ENCODE measurements at places on chromosomes 1 and 21.

- DNase-seq = no peak
These were observed 24.1 kb downstream of the UBR4 start for GRCh38 chr1:19186001-19186400.

GRCh38 chr1:56334047-56334446 is 245.3 kb downstream of the PLPP3 start:
- DNase-seq = no peak

- no peak for DNase-seq
These were observed 18.1 kb upstream of the AVPR1B start for GRCh38 chr1:206135248-206135647.

GRCh38 chr1:66916320-66916719 is 8.3 kb downstream of the DNAI4 start:
- DNase-seq = no peak

GRCh38 chr1:62621907-62622306 is 24.6 kb downstream of the ANGPTL3 start:
- DNase-seq = no peak

DNA sequence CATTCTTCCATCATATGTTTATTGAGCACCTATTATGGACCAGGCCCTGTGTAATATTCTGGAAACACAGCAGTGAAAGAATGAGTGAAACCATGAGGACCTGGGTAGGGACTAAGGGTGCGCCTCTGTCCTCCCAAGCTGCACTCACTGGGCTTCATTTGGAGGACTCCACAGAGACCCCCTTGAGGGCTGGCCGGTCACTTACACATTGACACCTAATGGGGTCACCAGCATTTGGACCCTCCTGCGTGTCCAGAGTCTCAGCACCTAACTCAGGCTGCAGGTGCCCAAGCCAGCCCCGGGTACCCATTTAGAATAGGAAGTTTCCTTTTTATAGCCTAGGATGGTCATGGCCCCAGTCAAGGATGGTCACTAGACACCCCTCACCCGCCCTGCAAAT is 2.8 kb upstream of the FNDC5 start:
- no peak for DNase-seq

- DNase-seq = no peak
These were observed 187.9 kb downstream of the PTPRU start for GRCh38 chr1:29424266-29424665.

DNA sequence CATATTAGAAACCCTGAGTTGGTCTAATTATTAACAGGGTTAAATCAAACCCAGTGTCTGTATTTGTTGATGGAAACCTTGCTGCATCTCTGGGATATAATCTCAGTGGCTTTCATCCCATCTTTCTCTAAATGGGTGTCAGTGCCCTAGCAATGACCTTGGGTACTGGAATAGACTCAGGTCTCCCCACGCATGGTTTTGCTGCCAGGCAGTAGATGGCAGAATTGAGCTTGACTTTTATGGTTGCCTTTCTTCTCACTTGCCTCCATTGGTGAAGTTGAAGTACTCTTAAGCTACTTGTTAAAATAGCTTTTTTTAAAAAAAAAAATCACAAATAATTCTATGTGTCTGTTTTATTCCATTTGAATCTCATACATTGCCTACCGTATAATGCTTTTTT is 81.8 kb upstream of the HMCN1 start:
- DNase-seq = no peak

- no peak for DNase-seq
These were observed 384.3 kb downstream of the LRRIQ3 start for GRCh38 chr1:73813716-73814115.

GRCh38 chr1:112904071-112904830 is 51.7 kb downstream of the SLC16A1 start:
- peak; percentile 8 for DNase-seq

GRCh38 chr1:46526691-46527291 is 24.7 kb downstream of the KNCN start:
- no peak for DNase-seq

GRCh38 chr1:119662034-119662437 is 14.0 kb upstream of the ZNF697 start:
- DNase-seq = no peak

GRCh38 chr1:37001703-37002102 is 32.6 kb downstream of the GRIK3 start:
- no peak for DNase-seq

DNA sequence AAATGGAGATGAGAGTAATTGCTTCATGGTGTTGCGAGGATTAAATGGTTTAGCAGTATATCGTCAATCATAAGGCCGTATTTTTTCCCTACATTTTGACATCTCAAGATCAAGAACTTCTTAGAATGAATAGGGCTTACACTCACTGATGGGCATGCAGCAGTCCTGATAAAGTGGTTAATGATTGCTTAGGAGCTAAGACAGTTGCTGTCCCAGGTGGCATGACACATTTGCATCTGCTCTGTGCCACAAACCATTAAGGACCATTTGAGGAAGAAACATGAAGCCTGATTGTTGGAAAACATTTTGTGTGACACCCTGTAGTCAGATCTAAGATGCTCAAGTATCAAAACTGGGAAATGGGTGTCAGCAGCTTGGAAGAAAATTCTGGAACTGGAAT is 81.0 kb upstream of the SGIP1 start:
- no peak for DNase-seq

DNA sequence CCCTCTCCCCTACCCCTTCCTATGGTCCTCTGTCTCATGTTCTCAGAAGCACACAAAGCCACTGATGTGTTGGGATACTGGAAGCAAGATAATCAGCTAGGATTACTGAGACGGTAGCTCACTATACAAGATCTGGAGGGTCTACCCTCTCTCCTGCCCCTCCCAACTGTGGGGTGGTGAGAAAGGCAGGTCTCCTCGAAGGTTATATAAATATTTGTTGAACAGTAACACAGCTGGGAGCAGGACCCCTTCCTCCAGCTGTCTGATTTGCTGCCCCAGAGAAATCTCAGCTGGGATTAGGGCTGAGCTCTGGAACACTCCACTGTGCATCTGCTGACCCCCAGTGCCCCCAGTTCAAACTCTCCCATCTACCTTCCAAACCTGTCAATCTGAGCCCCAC is 94.2 kb upstream of the IPO9 start:
- no peak for DNase-seq

GRCh38 chr1:193634470-193634869 is 448.1 kb upstream of the B3GALT2 start:
- no peak for DNase-seq

DNA sequence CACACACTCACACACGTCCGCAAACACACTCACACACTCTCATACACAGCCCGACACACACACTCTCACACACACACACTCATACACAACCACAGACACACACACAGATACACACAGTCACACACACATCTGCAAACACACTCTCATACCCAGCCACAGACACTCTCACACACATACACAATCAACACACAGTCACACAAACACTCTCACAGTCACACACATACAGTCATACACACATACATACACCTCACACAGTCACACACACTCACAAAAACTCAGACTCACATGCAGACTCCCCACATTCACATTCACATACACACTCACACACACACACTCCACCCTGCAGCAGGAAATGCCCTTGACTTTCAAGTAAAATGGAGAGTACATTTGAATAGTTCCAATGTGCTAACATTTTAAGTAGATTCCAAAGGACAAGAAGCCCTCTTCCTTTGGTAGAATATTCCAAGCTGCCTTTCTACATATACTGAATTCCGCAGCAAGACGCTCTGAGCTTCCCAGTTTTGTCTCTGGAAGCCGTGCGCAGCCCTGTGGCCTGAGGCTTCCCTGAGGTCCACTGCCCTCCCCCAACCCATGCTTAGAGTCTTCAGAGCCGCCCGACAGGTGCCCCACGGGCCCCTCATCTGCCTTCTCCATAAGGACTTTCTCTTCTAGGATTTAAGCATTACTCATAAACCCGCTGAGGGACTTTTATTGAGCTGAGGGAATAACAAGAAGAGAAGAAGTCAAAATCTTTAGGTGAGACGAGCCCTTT is 9.7 kb downstream of the BATF3 start:
- DNase-seq = no peak

GRCh38 chr1:155479205-155479604 is 83.4 kb downstream of the ASH1L start:
- DNase-seq = no peak

GRCh38 chr1:85025940-85026339 is 22.4 kb downstream of the MCOLN3 start:
- DNase-seq = no peak

- DNase-seq = no peak
These were observed 15.8 kb upstream of the TRIM63 start for GRCh38 chr1:26083208-26083607.

- DNase-seq = no peak
These were observed 15.0 kb upstream of the FAM131C start for GRCh38 chr1:16088351-16088911.

DNA sequence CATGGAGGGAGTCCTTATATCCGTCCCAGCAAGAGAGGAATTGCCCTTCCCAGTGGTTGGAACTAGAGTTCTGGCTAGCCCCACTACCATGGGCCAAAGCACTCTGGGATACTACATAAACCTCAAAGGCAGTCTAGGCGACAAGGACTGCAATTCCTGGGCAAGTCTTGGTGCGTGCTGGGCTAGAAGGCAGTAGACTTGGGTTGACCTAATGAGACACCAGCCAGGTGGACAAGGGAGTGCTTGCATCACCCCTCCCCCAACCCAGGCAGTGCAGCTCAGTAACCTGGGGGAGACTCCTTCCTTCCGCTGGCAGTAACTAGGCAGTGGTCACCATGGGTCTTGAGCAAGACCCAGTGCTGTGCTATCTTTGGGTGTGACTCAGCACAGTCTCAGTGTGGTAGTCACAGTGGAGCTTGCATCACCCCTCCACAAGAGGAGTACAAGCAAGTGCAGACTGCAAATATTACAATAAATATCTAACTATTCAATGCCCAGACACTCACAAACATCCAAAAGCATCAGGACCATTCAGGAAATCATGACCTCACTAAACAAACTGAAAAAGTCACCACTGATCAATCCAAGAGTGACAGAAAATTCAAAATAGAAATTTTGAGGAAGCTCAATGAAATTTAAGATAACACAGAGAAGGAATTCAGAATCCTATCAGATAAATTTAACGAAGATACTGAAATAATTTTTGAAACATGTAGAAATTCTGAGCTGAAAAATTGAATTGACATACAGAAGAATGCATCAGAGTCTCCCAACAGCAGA is 84.7 kb upstream of the LYPLAL1 start:
- DNase-seq = no peak

DNA sequence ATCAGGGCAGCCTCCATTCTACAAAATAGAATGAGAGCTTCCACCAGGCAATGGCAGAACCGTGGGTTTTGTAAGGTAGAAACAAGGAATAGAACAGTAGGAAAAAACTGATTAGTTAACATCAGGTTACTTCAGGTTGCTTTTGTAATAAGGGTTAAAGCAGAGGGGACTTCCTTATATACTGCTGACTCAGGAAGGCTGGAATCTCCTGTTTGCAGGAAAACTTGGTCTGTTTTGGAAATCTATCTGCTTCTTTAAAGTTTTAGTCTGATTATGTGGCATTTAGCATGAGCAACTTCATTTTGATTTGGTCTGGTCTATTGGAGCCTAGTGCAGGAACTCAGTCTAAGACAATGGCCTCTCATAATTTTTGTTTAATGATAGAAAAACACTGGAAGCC is 32.7 kb upstream of the RAB4A start:
- no peak for DNase-seq

GRCh38 chr1:173267453-173267945 is 60.4 kb upstream of the TNFSF4 start:
- DNase-seq = no peak

DNA sequence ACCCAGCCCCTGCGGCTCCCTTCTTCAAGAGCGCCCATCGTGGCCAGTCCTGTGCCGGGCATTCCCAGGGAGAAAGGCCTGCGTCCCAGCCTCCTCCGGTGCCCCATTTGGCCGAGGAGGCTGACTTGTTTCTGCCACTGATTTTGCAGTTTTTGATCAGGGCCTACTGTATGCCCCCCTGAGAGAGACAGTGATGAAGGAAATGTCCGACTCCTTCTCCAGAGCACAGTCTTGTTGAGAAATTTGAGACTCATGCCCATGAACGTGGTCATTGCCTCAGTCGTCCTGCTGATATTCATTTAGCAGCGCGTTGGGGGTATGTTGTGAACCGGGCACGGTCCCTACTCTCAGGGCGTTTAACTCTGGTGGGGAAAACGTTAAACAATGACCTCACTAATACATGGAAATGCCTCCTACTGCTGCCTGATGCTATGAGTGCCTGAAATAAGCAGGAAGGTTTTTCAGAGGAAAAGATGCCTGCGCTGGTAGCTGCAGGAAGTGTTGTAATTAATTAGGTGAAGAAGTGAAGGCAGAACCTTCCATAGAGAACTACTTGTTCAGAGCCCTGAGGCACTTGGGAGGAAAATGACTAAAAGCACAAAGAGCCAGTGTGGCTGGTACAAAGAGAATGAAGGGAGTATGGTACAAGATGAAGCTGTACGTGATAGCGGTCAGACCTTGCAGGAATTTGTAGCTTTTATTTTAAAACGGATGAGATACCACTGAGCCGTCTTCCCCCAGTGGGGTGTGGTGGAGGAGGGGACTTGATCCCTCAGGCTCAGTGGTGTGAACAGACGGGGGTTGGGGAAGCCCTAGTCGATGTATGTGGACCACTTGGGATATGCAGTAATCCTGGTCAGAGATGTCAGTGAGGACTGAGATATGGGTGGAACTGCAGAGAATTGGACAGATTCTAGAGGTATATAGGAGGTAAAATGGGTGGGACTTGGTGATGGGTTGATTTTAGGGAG is 730 bp downstream of the ZCCHC17 start:
- DNase-seq = no peak

Measured in stimulated activated CD4-positive, alpha-beta T cell treated with anti-CD3 and anti-CD28 coated beads, TNF-alpha, amount 100 ng/mL, for 1 hour (primary cell).